ENCODE measurements at places on chromosomes 12 and 14.

DNA sequence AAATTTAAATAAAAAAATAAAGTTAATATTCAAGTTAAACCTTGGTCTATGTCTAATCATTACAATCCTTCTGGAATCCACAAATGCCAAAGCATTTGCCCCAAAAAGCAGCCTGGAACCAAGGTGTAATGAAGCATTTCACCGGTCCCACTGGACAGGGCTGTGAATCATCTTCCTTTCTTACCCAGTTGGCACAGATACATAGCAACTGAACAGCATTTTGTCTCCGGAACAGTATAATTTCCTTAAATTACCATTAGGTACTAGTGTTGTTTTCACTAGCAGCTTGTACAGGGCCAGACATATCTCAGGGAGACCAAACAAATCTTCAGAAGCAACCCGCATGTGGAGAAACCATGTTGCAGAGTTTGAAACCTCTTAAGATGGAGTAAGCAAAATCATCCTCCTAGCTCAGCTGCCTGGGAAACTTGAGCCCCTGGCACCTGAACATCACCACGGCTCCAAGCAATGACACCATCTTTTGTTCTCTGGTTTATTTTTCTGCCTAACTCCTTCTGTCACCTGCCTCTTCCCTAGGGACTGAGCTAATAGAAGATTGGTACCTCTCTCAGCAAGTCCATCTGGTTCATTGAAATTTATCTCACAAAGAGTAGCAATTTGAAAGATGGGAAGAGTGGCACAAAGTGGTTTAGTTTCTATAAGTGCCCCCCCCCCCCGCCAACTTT lies 17.9 kb upstream of the MDM1 start:
- DNase-seq = no peak

DNA sequence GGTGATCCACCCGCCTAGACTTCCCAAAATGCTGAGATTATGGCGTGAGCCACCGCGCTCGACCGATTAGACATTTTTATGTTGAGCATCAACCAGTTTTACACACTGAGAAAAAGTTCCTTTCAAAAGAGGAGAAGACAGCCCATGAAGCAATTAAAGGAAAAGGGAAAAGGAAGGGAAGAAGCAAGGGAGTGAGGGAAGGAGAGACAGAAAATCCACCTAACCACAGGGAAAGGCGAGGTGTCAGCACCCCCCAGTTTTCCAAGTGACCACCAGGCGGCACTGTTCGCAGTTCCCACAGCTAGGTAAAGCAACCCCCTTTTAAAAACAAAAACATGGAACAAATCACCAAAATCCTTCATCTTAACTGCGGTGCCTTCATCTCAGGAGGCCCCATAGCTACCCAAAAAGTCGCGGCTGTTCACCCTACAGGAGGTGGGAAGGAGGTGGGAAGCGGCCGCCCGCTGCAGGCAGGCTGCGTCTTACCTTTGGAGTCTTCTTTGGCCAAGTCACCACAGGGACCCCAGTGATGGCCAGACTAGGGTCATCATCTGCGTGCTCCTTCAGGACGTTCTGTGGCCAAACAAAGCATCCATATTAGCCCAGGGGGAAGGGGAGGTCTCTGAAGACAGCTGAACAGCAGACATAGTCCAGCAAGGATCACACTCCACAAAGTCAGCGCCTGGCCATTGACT lies 86.6 kb downstream of the KDM2B start:
- DNase-seq = peak; percentile 79

DNA sequence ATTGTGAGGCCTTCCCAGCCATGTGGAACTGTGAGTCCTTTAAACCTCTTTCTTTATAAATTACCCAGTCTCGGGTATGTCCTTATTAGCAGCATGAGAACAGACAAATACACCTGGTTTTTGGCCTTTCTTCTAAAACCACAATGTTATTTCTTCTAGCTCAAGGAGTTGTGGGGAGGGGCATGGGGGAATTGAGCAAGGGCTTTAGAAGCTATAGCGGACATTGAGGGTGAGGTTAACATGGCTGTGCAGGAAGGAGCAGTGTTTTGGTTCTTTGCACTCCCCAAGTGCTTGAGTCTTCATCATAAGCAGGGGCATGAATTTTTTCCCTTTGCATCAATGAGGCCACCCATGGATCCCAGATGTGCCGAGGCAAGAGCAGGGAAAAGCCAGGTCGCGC lies 86.8 kb downstream of the SPRING1 start:
- no peak for DNase-seq

DNA sequence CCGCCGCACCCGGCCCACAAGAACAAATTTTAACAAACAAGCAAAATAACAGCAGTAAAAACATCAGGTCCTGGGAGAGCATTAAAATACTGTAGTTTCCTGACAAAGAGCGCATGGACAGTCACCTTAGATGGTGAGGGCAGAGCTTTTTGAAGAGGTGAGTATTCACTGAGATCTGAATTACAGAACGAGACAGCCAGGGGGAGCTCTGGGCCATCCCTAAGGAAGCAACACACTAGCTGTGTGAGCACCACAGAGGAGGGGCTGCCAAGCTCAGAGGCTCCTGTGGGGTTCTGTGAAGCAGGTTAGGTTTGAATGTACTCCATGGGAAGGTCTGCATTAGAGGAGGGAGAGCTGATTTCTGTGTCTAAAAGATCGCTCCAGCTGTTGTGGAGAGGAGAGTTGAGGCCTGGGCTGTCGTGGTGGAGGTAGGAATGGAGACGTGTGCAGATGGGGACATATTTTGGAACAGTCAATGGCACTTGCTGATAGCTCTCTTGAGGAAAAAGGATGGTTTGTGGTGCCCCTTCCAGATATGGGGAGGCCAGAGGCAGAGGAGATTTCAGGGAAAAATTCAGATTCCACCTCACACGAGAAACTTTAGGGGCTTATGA lies 72.9 kb downstream of the TRAFD1 start:
- DNase-seq = peak; percentile 70

DNA sequence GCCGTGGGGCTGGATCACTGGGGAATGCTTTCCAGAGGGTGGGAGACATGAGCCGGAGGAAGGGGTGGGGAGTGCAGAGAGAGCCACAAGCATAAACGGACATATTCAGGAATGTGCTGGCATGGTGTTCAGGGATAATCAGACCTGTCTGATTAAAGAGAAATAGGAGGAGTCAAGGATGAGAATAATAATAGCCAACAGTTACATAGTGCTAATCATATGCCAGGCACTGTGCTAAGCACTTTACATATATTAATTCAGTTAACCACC lies 43.7 kb downstream of the LTBP2 start:
- DNase-seq = no peak

- DNase-seq = no peak
Observed at GRCh38 chr12:132700212-132700822, 10.3 kb upstream of the PGAM5 start.

GRCh38 chr14:66046035-66046434 lies 440.1 kb upstream of the CCDC196 start:
- no peak for DNase-seq

- no peak for DNase-seq
Observed at GRCh38 chr12:100197486-100197885, 3.1 kb upstream of the ACTR6 start.

- DNase-seq = no peak
Observed at GRCh38 chr12:52382854-52383253, 2.6 kb downstream of the KRT84 start.

DNA sequence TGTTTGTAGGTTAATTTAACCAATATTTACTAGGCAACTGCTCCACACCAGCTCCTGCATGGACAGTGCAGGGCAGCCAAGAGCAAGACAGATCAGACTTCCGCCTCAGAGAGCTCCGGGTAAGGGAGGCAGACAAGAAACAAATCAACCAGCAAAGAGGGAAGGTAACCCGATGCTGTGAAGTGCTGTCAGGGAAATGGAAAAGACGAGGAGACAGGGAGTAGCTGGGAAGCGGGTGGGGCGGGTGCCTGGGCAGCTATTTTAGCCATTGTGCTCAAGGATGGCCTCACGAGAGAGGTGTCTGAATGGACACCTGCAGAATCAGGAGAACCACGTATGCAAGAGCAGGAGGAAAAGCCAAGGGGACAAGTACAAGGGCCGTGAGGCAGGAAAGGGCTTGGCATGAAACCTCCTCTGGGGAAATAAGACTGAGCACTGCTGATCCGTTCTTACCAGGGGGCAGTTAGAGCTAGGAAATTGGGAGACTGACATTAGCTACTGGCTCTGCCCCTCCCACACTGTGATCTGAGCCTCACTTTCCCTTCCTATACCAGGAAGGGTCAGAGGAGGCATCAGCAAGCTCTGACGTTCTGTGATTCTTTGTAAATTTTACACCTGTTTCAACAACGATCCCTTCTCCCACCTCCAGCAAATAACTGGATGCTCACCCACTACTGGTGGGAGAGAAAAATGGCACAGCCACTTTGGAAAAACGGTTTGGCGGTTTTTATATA lies 6.5 kb upstream of the TMEM119 start:
- DNase-seq = no peak

DNA sequence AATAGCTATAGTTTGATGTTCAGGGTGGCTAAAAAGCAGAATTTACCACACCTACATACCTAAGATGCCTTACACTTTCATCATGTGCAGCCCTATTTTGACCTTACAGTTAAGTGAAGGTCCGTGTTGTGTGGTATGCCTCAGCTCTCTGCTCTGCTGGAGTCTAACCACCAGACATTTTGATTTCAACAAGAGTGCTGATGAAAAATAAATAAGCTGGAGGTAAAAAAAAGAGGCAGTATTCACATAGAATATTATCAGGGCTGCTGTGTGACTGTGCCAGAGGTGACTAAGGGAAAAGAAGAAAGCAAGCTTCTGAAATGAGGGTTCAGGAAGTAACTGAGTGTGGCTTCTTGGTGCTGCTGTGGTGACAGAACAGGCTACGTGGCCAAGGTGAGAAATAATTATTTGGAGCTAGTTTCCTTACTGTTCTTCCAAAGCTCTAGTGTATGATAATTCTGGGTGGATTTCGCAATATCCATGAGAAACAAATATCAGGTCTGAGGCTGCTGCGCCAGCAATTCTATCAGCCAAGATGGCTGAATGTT lies 188.8 kb downstream of the STXBP6 start:
- no peak for DNase-seq

DNA sequence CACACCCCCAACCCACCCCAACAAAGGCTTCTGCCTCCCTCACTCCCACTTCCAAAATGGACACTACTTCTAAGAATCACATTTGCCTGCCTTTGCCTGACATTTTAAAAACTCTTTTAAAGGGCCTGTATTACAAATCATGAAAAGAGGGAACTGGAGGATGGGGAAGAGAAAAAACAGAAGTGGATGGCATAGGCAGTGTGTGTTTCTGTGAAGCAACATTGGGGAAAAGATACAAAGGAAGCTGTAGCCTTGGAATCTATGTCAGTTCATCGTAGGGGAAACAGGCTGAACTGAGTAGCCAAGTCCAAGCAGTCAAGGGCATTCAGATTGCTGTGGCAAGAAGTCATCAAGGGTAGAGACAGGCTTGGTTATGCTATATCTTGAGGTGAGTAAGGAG lies 273.9 kb downstream of the BTG1 start:
- no peak for DNase-seq

- DNase-seq = no peak
Observed at GRCh38 chr12:78584695-78585094, 279.9 kb upstream of the SYT1 start.

Measured in stimulated activated CD8-positive, alpha-beta memory T cell treated with anti-CD3 and anti-CD28 coated beads, Interleukin-4, amount 100 ng/mL, for 48 hours (primary cell).